ENCODE measurements at places on chromosomes 3 and 15. TPM values are rescaled to one million over a fixed set of nuclear protein-coding genes. Genes with fewer than 3 reads are reported as not detected.

OSTN gene
- 0.03 TPM for polyA plus RNA-seq

ZNF717 gene
- polyA plus RNA-seq = 4.6 TPM

TJP1 gene
- 13.0 TPM for polyA plus RNA-seq

ZNF80 gene
- not detected for polyA plus RNA-seq

GPR171 gene
- polyA plus RNA-seq = 0.44 TPM

ZBTB47 gene
- 40.0 TPM for polyA plus RNA-seq

CTXN2 gene
- polyA plus RNA-seq = not detected

VIPR1 gene
- polyA plus RNA-seq = 2.2 TPM

SCAP gene
- polyA plus RNA-seq = 30.3 TPM

SCN11A gene
- not detected for polyA plus RNA-seq

PEX5L gene
- 0.08 TPM for polyA plus RNA-seq

GRK7 gene
- not detected for polyA plus RNA-seq

GPR149 gene
- not detected for polyA plus RNA-seq

SERPINI2 gene
- 1.1 TPM for polyA plus RNA-seq

LDHAL6B gene
- not detected for polyA plus RNA-seq

DCBLD2 gene
- polyA plus RNA-seq = 2.3 TPM

CNTN4 gene
- 5.5 TPM for polyA plus RNA-seq

GOLGA8J gene
- not detected for polyA plus RNA-seq

PP2D1 gene
- polyA plus RNA-seq = not detected

GRCh38 chr3:62015111-62015510, 358.2 kb downstream of the FEZF2 start:
- DNase-seq = no peak

DNA sequence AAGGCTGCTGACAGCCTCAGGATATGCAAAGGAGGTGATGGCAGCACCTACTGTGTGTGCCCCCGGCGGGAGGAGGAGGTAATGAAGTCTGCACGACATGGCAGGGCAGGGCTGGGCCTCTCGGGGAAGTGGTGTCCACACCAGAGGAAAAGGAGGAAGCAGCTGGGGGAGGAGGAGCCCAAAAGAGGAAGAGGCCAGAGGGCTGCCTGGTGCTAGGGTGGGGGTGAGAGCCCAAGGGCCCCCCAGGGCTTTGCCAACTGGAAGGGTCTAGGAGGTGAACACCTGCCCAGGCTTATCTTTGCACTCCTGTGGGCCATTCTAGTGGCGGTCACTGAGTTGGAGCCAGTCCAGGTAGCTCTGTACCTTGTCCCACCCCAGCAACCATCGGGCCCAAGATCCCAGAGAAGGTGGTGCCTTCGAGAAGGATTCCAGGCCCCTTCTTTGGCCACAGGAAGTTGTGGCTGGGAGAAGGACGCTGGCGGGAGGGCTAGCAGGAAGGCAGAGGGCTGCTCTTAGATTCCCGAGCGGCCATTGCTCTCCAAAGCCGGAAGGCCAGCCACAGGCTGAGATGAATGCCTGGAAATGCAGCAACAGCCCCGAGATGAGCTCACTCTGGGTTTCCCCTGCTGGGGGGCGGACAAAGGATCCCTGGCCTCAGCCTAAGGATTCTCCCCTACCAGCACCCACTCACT, 7.0 kb downstream of the GNAI2 start:
- peak; percentile 50 for DNase-seq

- no peak for DNase-seq
Observed at GRCh38 chr15:40105517-40106202, 3.0 kb downstream of the BMF start.

DNA sequence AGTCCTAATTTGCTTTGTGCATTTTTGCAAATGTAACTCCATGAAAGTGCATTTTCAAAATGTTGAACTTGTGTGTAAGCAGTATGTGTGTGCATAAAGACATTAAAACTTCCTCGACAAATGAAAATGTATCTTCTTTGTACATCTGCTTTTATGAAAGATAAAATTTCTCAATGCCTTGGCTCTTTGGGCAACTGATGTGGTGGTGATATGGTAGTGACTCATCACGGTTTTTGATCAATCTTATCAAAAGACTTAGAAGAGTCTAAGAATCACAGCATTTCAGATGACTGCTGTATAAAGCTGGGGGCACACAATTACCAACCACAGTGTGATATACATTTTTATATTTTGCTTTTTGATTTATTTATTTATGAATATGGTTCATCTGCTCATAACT, 5.4 kb upstream of the MASP1 start:
- DNase-seq = no peak

DNA sequence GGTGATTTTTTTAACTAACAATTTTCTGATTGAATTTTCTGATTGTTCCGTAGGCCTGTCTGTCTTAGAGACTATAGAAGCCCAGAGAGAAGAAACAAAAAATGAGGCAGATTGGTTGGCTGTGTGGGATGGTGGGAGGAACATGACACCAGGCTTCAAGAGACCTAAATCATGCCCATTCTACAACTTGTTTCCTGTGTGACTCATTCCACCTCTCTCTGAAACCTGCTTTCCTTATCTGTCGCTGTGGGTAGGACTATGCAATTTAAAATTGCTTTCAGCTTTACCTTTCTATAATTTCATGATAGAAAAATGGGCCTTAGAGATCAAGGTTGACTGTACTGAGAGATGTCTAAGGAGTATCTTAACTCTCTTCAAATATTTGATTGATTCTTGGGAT, 44.5 kb downstream of the OXNAD1 start:
- peak; percentile 45 for DNase-seq

DNA sequence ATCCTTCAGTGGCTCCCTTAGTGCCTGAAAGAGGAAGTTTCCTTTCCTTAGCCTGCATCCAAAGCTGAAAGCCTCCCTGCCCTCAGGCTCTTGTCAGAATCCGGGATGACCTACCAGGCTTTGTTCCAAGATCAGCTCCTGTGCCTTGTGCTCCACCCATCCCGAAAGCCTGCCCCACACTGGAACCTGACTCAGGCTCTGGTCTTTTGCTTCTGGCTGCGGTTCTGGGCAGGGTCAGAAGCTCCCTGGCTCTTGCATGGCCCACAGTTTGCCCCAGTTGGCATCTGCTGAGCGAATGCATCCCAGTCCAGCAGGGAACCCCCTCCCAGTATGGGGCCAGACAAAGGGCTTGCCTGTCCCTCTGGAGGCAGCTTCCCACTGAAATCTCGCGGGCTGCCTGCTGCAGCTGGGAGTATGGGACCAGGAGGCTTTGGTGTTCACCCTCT, 25.9 kb upstream of the KIF23 start:
- no peak for DNase-seq

- no peak for DNase-seq
Observed at GRCh38 chr15:93018574-93018973, 70.4 kb downstream of the RGMA start.

GRCh38 chr3:72232331-72232730, 447.4 kb upstream of the PROK2 start:
- no peak for DNase-seq

- no peak for DNase-seq
Observed at GRCh38 chr3:9118222-9118621, 131.2 kb downstream of the SRGAP3 start.

GRCh38 chr3:10954740-10955139, 37.8 kb upstream of the SLC6A1 start:
- no peak for DNase-seq

- no peak for DNase-seq
Observed at GRCh38 chr3:123379041-123379830, 69.7 kb downstream of the ADCY5 start.

DNA sequence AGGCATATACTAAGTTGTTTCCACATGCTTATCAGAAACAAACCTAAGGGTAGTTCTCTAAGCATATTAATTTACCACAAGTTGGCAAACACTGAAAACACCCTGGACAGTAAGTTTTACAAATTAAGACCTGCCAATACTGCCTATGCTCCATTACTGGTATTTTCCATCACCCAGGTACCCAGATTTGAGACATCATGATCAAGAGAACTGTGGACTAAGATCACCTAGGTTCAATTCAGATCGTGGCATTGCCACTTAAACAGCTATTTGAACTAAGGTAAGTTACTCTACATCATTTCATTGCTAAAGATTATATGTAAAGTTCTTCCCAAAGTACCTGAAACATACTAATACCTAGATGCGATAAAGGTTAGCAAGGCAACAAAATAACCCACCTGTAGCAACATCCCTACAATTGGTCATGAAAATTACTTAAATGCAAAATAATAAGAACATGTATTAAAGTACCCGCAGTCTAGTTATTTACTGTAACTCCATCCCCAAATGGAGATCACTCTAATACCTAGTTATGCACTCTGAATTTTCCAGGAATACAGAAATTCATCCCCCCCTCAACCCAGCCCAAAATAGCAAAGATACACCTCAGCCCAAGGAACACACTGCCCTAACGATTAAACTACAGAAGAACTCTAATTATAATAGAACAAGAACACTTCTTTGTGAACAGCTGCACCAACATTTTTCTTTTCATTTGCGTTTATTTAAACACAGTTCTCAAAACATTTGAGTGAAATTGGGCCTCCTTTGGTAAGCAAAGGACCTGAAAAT, 21.6 kb downstream of the TRA2B start:
- DNase-seq = no peak

DNA sequence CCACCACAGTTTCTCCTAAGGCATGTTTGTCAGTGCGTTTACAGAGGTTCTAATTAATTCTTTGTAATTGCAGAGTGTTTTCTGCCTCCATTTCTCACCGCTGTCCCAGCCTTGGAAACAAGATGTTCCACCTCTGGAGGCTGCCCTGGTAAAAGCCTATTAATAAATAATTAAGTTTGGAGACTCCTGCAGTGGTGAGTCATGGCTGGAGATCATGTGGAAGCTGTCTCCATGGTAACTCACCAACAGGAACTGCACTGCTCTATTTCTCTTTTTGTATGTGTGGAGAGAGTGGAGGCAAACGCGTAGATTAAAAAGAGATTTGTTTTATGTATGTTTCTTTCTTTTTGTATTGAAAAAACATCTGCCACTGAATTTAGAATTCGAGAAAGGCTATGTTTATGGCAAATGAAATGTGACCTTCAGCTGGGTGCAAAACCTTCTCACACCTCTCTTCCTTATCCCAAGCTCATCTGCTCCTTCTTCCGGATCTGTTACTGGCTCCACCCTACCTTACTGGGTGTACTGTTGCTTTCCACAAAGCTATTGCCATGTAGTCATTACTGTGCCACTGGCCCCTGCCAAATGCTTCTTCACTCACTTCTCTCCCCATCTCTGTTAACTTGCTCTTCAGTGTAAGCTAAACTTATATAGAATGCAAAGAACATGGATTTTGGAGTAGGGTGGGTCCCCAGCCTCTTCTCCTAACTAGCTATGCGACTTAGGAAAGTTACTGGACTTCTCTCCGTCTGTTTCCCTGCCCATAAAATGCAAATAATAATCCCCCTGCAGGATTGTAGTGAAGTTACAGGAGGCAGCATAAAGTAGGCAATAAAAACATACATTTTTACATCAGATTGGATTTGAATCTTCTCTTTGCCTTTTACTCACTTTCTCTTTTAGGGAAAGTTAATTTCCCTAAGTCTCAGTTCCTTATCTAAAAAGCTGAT, 778.5 kb downstream of the NTRK3 start:
- peak; percentile 86 for DNase-seq

GRCh38 chr3:9404680-9405079, 7.3 kb downstream of the SETD5 start:
- no peak for DNase-seq

DNA sequence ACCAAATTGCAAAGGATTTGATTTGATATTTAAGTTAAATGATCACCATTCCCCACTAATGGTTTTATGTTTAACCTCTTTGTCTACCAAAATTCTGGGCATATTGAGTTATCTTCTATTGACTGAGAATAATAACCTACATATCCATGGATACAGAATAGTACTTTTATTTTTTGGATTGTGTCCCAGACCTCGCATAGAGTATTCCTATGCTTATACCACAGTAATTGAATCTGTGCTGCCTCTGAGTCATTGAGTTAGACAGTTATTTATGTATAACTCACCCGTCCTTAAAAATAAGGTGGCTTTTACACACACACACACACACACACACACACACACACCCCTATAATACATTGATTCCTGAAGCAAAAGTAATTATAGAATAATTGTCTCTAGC, 690.1 kb upstream of the BCHE start:
- peak; percentile 32 for DNase-seq

- DNase-seq = peak; percentile 45
Observed at GRCh38 chr3:126490619-126491018, 14.9 kb upstream of the ZXDC start.

GRCh38 chr3:149016669-149017541, 25.6 kb downstream of the GYG1 start:
- DNase-seq = no peak

GRCh38 chr3:24287755-24288450, 206.7 kb downstream of the THRB start:
- peak; percentile 60 for DNase-seq

DNA sequence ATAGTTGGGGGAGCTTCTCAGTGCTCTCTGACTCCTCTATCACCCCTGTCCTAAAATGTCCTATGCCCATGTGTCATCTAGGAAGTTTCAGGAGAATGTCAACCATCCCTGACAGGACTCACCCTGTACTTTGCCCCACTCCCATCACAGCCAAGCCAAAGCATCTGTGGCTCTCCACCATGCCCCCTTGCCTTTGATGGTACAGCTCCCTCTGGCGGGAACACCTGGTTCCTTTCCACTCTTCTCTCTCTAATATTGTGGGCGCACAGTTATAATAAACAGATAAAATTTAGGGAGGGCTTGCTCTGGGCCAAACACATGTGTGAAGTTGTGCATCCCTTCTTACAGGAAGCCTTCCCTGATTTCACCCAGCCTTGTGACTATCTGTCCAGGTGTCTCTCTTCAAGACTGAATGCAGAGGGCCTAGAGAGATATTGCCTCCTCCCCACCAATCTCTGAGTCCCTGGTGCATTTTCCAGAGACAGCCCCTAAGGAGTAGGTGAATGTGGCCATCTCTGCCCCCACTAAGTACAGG, 62.8 kb downstream of the ISG20 start:
- no peak for DNase-seq

DNA sequence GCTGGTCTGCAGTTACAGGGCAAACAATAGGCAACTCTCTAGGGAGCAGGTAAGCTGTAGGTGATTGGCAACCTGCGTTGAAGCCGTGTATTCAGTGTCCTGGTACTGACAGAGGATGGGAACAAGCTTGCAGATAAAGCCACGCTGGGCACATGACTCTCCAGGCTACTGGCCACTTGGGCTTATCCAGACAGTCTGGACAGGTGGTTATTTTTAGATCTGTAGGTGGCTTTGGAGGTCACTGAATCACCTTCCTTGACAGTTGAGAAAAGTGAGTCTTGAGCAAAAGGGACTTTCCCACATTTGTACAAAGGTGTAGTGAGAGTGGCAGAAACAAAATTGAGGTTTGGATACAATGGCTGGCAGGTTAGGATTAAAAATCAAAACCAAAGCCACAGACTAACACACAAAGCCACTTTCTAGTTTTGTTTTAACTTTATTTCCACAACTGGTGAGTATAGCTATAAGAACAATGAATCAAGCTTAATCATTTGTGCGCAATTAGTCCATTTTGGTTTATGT, 22.3 kb upstream of the IL1RAP start:
- no peak for DNase-seq
